ENCODE measurements at places on chromosomes 1 and 21.

DNA sequence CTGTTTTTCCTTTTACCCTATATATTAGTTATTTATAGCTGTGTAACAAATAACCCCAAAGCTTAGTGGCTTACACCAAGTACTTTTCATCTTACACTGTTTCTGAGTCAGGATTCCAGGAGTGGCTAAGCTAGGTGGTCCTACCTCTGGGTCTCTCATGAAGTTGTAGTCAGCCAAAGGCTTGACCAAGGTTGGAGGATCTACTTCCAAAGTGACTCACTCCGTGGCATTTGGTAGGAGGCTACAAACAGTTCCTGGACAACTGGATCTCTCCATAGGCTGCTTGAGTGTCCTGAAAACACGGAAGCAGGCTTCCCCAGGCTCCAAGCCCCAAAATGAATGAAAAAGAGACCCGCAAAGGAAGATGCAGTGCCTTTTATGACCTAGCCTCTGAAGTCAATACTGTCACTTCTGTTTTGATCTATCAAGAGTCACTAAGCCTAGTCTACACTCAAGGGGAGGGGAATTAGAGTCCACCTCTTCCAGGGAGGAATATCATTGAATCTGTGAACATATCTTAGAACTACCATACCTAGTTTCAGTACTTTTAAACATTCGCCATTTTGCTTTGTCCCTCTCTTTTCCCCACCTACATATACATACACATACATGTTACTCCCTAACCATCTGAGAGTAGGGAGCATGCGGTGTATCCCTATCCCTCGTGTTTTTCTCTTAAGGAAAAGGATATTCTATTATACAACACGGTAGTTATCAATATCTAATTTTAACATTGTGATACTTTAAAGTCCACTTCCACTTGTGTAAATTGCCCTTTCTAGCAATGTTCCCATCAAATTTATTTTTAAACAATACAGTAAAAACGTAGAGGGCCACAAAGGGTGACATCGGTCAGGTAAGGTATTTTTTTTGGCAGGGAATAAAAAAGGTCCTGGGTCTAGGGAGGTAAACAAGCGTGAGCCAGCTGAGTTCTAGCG lies 67.2 kb downstream of the SLC35A3 start:
- DNase-seq, result no peak

- DNase-seq, result no peak
These were observed 39.8 kb upstream of the COL18A1 start for GRCh38 chr21:45365186-45365607.

GRCh38 chr21:41673596-41674335 lies 93.1 kb downstream of the RIPK4 start:
- no peak for DNase-seq

DNA sequence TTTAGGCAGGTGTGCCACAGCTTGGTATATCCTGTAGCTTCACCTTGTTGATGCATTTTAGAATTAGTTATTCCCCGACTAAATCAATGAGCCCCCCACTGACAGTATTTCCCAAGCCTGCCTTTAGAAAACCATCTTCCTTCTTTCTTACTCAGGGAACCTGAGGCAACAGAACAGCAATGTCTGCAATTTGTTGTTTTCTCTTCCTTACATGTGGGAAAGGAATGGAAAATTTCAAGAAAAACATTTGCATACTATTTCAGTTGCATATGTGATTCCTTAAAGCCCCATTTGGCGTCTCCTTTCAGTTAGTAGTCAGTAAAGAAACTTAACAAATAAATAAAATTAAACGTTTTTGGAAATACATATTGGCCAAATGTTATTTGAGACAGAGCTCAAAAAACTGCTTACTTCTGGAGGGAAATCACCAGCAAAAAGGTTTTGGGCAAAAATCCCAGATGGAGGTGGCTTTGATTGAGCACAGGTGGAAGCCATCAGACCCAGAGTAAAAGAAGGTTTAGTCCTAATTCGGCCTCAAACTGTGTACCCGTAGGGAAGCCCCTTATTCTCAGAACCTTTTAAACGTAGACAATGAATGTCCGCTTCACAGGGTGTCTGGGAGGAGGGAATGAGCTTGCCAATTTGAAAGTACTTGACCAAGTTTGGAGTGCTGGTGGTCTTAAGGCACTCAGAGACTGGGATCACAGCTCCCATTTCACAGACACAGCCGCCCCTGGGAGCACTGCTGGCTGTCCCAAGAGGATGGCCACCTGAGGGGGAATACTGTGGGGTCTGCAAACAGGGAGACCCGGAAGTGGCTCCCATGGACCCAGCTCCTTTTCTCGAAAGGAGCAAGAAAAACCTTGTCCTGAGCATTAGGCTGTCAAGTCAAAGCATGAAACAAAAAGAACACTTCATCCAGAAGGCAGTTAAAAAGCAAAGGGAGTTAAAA lies 9.4 kb downstream of the LHX4 start:
- DNase-seq, result no peak

DNA sequence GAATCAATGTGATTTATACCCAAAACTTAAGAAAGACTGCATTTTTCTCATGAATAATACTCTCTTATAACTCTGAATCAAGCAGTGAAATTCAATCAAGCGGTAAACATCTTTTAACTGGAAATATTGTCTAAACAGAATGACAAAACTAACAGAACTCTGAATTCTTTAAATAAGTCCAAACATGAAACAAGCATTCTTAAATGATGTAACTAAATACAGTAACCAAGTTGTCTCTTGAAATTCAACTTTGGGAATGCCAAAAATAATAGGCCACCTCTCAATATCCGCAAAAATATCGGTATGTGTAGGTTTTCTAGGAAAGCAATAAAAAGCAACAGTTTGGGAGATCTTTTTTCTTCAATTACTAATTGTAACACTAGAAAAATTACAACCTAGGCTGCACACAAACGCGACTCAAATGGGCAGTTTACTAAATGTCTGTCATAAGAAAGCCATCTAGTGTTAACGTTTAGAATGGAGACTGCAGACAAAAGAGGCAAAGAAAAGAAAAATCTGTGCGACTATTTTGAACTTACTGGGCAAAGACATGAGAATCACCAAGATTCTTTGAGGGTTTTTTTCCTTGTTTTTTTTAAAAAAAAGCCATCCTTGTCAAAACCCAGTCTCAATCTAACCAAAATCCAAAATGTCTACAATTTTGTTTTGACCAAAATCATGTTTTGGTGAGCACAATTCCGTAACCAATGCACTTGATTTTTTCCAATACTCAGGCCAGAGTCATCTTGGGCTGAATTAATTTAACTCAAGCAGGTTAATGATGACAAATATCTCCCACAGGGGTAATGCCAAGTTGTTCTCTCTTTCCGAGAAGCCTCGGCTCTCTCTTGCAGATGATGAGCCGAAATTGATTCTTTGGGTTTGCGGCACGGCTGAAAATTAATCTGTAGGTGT lies 1.3 kb downstream of the SIPA1L2 start:
- no peak for DNase-seq

GRCh38 chr1:36866169-36866814 lies 168.0 kb downstream of the GRIK3 start:
- DNase-seq, result no peak

- no peak for DNase-seq
These were observed 125.0 kb upstream of the KCNK2 start for GRCh38 chr1:214957330-214958137.

GRCh38 chr1:17194615-17195528 lies 10.1 kb upstream of the PADI1 start:
- no peak for DNase-seq

GRCh38 chr1:72734415-72734814 lies 452.1 kb upstream of the NEGR1 start:
- DNase-seq, result no peak

- DNase-seq, result no peak
These were observed 10.8 kb downstream of the MINDY1 start for GRCh38 chr1:150995896-150996295.

DNA sequence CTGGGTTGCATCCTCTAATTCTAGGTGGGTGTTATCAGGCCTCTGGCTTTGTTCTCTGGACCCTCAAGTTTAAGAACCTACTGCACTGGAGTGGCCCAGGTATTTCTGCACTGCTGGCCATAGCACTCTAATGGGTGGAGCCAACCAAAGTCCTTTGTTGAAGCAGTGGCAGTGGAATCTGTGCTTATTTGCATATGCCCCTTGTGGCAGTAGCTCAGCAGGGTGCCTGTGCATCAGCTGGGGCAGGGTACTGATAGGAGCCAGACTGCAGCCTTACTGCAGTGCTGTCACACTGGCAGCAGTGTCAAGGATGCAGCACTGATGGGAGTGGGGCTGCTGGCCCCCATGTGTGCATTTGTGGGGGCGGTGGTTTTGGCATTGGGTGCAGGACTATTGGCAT lies 660.6 kb downstream of the LRRIQ3 start:
- DNase-seq, result no peak

GRCh38 chr1:230661976-230662375 lies 19.7 kb downstream of the COG2 start:
- no peak for DNase-seq

DNA sequence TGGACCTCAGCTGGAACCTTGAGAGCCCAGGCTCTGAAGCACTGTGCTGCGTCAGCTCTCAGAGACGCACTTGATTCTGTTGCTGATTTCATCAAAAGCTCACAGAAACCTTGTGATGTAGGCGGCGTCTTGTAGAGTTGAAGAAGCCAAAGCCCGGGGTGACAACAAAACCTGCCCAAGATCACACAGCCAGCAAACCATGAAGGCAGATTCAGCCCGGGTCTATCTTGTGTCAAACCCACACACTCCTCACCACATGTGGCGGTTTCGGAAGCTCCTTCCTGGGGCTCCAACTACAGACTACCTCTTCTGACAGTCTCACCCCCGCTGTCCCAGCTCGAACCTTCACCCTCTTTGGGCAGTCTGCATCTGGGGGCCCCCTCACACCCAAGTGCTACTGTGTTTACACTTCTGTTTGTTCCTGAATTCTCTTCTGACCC lies 50.4 kb downstream of the TENT5C start:
- DNase-seq, result peak; percentile 52

- DNase-seq, result no peak
These were observed 34.6 kb downstream of the KCNH1 start for GRCh38 chr1:211099393-211099792.

GRCh38 chr1:210792250-210793102 lies 341.5 kb downstream of the KCNH1 start:
- no peak for DNase-seq

DNA sequence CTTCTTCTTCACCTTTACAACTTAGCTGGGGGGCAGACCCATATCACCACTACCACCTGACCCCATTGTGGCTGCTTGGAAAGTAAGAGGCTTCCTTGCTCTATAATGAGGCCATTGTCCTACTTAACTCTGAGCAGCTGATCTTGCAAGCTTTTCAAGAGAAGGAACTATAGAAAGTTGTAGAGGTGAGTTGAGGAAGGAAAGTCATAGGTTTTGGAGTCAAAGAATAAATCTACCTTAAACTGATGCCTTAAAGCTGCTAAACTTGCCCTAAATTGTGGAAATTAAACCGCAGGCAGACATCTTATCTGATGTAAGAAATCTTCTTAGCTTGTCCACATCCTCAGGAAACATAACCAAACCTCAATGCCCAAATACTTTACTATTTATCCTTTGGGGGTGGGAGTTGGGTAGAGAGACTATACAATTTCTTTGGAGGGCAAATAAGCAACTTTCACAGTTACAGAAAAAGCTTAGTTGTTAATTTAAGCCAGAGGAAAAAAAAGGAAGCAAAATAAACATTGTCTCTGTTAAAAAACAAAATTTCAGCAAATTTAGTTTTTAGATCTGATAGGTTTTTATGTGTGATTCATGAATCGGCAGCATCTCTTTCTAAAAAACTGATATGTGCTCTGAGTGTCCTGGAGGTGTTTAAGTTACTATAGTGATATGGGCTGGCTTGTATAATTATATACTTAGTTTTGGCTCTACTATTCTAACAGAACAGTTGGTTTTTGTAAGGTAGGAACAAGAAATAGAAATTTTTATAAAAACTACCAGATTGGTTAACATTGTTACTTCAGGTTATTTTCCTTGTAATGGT lies 4.7 kb downstream of the IL23R start:
- no peak for DNase-seq

DNA sequence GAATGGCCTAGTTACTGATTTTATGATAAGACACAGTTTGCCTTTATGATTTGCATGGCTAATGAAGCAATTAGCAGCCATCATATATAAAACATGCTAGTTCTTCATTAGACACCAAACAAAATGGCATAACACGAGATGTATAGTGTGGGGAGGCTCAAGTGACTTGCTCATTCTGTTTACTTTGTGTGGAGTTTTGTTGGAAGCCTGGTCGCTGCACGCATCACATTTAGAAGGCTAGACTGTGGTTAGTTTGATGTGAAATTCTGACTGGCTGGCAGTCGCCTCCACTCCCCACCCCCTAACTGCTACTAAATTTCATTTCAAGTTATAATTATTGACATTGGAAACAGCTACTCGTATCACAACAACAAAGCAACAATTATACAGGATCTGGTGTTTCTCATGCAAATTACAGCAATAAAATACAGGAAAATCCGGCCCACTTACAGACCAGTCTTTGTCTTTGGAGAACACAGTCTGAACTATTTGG lies 356.1 kb downstream of the LMO4 start:
- no peak for DNase-seq

DNA sequence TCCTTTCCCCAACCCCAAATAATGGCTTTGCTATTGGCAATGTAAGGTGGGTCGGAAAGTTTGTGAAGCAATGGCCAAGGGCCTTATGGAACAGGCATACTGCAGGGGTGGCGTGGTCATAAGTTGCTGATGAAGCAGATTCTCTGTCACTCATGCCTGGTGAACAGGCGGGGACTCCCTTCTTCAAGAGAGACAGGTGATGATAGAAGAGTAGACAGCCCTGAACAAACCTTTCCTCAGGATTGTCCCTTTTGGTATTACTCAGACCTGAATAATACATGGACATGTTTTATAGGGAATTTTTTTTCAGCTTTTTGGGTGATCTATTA lies 12.7 kb downstream of the DDR2 start:
- DNase-seq, result no peak

DNA sequence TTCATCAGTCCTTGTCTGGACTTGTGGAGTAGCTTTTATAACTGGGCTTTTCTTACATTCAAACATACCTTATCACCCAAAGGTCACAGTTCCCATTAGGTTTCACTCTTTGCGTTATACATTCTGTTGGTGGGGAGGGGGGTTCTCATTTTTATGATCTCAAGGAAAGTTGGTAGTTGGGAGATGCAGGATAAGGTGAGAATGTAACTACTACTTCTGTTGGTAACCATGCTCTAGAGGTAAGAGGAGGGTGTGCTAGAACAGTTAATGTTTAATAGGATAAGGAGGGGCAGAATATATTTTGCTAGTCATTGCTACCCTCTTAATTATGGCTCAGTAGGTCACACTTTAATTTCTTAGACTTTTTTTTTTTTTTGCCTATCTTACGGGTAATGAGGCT lies 10.7 kb downstream of the YBX1 start:
- DNase-seq, result no peak

Measured in T-helper 1 cell (primary cell).